ENCODE measurements at places on chromosomes 3 and 15. TPM values are rescaled to one million over a fixed set of nuclear protein-coding genes. Genes with fewer than 3 reads are reported as not detected.

GRCh38 chr3:160765211-160765610 is 9.2 kb downstream of the PPM1L start:
- DNase-seq: no peak

Gene CCDC33
- total RNA-seq: 0.41 TPM

GRCh38 chr3:124658270-124658669 is 72.0 kb upstream of the UMPS start:
- DNase-seq: no peak

DNA sequence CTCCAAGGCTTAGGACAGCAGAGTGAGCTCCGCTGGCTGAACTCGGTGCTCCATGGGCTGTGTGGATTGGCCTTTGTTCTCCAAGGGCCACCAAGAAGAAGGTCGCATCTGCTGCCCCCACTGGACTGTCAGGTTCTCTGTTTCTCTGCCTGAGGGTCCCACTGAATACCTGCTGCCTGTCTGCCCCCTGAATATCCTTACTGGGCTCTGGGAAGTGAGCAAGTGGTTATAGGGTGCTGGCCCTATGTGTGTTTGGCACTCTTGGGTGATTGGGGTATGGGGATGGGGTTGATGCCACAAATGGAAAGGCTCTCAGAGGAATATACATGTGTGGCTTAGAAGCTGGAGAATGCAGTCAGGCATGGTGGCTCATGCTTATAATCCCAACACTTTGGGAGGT is 82.3 kb downstream of the THSD4 start:
- DNase-seq: no peak

GRCh38 chr3:133442518-133442917 is 42.7 kb downstream of the BFSP2 start:
- no peak for DNase-seq

Gene ENTPD3
- 3.3 TPM for total RNA-seq
